ENCODE measurements at places on chromosomes 2 and 18. TPM values are rescaled to one million over a fixed set of nuclear protein-coding genes. Genes with fewer than 3 reads are reported as not detected.

Gene SH2D6
- 0.64 TPM for total RNA-seq

DNA sequence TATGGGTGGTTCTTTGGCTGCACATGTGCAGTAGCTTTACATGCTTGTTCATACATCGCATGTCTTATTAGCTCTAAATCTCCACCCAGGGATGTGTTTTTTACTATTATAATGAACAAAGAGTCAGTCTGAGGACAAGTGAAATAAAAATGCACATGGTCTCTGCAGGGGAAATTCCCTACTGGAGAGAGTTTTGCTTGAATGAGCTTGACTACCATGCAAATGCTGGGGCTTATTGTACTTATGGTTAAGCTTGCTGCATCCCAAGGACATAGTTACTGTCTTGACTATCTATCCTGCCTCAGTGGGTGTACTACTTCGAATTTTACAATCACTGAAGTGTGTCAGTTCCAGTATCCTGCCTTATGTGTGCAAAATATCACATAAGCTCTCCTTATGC lies 362.7 kb downstream of the TDRD15 start:
- no peak for DNase-seq
- H3K4me1 ChIP-seq: no peaks in the 10 kb centered on the region
- H3K36me3 ChIP-seq: no peaks in the 10 kb centered on the region
- H3K27me3 ChIP-seq: no peaks in the 10 kb centered on the region
- no peak overlapping the region for H3K4me3 ChIP-seq

DNA sequence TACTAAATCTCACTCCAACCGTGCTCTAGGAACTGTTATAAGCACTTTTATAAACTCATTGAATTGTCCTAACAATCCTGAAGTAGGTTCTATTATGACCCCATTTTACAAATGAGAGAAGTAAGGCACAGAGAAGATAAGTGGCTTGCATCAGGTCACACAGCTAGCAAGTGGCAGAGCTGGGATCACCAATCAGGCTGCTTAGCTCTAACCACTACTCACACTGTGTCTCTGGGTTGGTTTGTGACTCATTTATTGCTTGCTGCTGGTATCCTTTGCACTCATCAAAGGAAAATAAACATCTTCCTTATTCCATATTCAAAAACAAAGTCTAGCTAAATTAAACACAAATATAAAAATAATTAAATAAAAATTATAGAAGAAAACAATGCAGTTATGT lies 42.5 kb upstream of the IL1R2 start:
- H3K27me3 ChIP-seq: no peaks in the 10 kb centered on the region
- DNase-seq: no peak
- H3K4me1 ChIP-seq: no peaks in the 10 kb centered on the region
- H3K27ac ChIP-seq: no peak overlapping the region
- H3K4me3 ChIP-seq: no peak overlapping the region

DNA sequence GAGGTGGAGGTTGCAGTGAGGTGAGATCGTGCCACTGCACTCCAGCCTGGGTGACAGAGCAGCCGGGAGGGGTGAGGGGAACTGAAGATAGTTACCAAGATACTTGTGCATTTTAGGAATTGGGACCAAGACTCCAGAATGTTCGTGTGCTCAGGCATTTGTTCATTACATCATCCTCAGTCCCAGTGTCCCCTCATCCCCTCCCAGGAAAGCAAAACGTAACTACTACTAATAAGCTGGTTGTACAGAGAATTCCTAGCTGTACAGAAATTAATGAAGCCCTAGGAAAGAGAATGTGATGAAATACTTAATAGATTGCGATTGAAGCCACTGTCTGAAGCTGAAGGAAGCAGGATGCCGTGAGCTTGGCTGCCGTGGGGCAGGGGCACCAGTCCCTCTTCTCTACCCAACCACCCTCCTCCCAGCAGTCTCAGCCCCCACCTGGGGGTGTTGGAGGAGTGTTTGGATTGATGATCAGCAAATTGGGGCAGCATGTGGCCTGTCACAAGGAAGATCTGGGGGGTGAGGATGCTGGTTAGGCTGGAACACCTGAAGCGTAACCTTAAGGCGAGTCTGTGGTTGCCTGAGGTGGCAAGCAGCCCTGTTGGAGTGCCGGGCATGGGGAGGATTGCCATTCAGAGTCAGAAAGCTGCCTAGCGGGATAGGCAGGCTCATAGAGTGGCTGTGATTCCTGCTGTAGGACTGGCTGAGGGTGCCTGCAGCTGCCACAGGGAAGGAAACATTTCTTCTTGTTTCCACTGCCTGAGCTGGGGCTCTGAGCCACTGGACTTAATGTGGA lies 140.9 kb downstream of the SH3RF3 start:
- H3K27me3 ChIP-seq: peaks cover 2% of the 10 kb centered on the region
- peaks cover 7% of the 10 kb centered on the region for H3K4me1 ChIP-seq

DNA sequence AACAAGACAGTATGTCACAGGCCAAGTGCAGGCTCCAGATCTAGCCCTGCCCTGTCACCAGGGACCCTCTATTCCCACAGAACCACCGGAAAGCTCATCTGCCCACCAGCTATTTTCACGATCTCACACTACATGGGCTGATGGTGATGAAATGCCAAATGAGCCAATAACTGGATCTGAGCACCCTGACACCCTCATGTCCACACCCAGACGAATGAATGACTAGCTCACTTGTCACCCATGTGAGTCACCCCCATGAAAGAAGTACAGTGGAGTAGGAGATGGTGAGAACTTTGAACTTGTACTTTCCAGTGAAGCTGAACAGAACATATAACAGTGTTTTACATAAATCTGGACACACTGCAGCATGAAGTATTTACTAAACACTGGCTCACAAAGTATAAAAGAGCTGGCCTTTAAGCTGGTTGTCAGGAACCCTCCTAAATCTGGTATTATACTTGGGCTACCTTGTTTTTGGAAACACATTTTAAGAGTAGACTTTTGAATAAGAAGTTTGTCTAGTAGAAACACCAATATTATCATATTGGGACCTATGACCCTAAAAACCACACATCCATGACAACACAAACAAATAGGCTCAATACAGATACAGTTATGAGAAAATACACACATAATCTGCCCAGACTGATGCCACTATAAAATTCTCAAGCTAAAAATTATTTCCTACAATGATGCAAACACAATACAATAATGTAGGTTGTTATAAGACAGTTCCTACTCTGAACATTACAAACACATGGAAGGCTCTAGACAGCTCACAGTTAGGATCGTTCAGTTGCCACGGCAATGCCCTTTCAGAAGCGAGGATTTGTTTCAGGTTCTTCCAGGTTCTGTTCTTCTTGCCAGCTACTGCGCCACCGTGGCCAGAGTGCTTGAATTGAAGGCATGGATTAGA lies 19.0 kb downstream of the INO80C start:
- H3K36me3 ChIP-seq: no peaks in the 10 kb centered on the region
- peak overlapping the region; percentile 94 for H3K27ac ChIP-seq
- H3K4me3 ChIP-seq: peak overlapping the region; percentile 32
- no peaks in the 10 kb centered on the region for H3K27me3 ChIP-seq
- DNase-seq: peak; percentile 79

- H3K36me3 ChIP-seq: no peaks in the 10 kb centered on the region
- H3K4me1 ChIP-seq: no peaks in the 10 kb centered on the region
- H3K27me3 ChIP-seq: no peaks in the 10 kb centered on the region
- no peak for DNase-seq
These were observed 318.7 kb downstream of the MEIS1 start for GRCh38 chr2:66753660-66754059.

GRCh38 chr2:105674401-105674800 lies 70.3 kb upstream of the NCK2 start:
- DNase-seq: peak; percentile 10
- H3K27me3 ChIP-seq: no peaks in the 10 kb centered on the region
- H3K36me3 ChIP-seq: no peaks in the 10 kb centered on the region
- H3K4me1 ChIP-seq: no peaks in the 10 kb centered on the region
- H3K4me3 ChIP-seq: no peak overlapping the region
- no peak overlapping the region for H3K27ac ChIP-seq

- H3K4me1 ChIP-seq: peaks cover 21% of the 10 kb centered on the region
- no peak overlapping the region for H3K4me3 ChIP-seq
- DNase-seq: no peak
- no peaks in the 10 kb centered on the region for H3K36me3 ChIP-seq
These were observed 3.3 kb downstream of the TNP1 start for GRCh38 chr2:216856406-216857065.

GRCh38 chr2:171516793-171517192 lies 5.5 kb upstream of the CYBRD1 start:
- no peak overlapping the region for H3K4me3 ChIP-seq
- peaks cover 8% of the 10 kb centered on the region for H3K4me1 ChIP-seq
- no peak overlapping the region for H3K27ac ChIP-seq
- H3K36me3 ChIP-seq: no peaks in the 10 kb centered on the region

DNA sequence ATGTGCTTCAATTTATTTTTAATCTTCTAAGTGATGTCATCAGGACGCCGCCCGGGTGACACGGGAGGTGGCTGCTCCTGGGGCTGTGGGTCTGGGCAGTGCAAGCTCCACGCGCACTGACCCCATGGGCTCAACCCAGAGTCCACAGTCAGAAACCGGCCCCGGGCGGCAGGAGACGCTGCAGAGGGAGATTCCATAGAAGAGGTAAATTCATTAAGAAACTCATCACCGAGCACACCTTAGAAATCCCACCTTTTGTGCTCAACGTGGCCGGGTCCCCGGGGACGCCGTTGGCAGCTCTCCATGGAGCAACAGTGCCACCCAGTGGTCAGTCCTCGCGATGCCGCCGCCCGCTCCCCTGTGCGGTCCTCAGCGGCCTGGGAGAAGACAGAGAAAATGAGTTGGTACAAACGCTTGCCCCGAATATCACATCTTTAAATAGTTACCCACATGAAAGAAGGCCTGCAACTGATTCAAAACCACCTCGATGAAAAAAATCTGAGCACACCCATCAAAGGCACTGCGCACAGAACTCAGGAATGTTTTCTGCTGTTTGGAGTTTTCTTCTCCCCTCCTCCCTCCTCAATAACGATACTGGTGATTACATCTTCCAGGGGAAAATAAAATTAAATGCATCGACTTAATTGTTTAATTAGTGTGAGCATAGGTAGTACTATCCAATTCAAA lies 92.6 kb downstream of the CMPK2 start:
- H3K4me3 ChIP-seq: peak overlapping the region; percentile 48
- no peak overlapping the region for H3K27ac ChIP-seq
- DNase-seq: peak; percentile 2
- peaks cover 3% of the 10 kb centered on the region for H3K4me1 ChIP-seq
- no peaks in the 10 kb centered on the region for H3K27me3 ChIP-seq

DNA sequence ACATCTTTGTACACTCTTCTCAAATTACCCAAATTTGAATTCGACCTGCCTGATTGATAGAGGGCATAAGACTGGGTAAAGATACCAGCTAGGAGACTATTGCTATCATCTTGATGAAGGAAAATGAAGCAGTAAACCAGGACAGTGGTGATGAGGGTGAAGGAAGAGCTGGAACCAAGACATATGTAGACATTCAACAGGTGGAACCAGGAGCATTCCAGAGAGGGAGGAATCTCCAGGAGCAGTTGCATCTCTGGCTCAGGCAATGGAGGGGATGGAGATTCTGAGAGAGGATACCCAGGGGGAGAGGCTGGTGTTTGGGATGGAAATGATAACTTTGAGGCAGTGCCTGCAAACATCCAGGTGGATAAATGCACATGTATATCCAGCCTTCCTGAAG lies 41.6 kb downstream of the SDC1 start:
- H3K27me3 ChIP-seq: no peaks in the 10 kb centered on the region
- no peak overlapping the region for H3K4me3 ChIP-seq
- no peak overlapping the region for H3K27ac ChIP-seq
- H3K36me3 ChIP-seq: no peaks in the 10 kb centered on the region
- DNase-seq: no peak

- no peak overlapping the region for H3K4me3 ChIP-seq
- no peaks in the 10 kb centered on the region for H3K27me3 ChIP-seq
These were observed 371.5 kb upstream of the SETBP1 start for GRCh38 chr18:44309185-44309584.

GRCh38 chr2:239690651-239691631 lies 290.1 kb upstream of the HDAC4 start:
- H3K36me3 ChIP-seq: no peaks in the 10 kb centered on the region
- DNase-seq: no peak
- H3K27ac ChIP-seq: no peak overlapping the region

GRCh38 chr2:84965192-84965516 lies 5.8 kb upstream of the KCMF1 start:
- DNase-seq: no peak
- H3K27me3 ChIP-seq: no peaks in the 10 kb centered on the region
- H3K27ac ChIP-seq: no peak overlapping the region
- H3K4me1 ChIP-seq: peaks cover 22% of the 10 kb centered on the region

Measured in astrocyte (in vitro differentiated cells and primary cell).